Liver (tissue), 10 donors: ENCODE measurements at places on chromosomes 2 and 18. TPM values are rescaled to one million over a fixed set of nuclear protein-coding genes. Genes with fewer than 3 reads are reported as not detected.

The EFR3B gene
- 0.33 TPM for total RNA-seq

DNA sequence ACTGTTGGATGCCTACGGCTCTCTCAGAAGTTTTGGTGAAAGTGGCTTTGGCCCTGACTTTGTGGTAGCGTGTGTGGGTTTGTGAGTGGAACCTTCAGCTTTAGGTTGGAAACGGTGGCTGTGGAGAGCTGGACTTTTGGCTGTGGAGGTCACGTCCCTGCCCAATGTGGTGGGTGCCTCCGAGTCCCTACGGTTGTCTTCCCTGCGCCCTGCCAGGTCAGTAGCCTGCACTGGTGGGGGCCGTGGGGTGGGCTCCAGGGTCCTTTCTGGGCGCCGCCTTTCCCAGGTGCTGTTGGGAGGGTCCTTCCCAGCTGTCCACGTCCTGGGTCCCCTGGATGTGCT, 11.1 kb downstream of the COLEC11 start:
- H3K27me3 ChIP-seq: no peaks in the 10 kb centered on the region
- H3K27ac ChIP-seq: peak overlapping the region; percentile 66
- no peak overlapping the region for H3K4me3 ChIP-seq

DNA sequence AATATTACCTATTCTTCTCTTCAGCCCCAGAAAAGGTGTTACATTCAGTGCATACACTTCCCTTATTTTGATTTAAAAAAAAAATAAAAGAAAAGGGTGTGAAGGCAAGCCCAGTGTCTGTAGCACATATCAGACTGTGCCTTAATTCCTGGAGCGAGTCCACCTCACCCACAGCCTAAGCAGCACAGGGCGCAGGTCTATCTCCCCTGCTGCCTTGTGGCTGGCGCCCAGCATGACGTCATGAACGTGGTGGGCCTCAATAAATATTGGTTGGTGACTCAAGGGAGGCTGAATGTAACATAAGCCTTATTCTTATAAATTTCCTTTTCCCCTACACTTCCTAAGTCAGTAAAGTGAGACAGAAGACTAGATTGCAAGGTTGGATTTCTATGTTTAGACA, 26.4 kb downstream of the ST3GAL5 start:
- no peaks in the 10 kb centered on the region for H3K4me1 ChIP-seq
- H3K4me3 ChIP-seq: no peak overlapping the region
- H3K27ac ChIP-seq: no peak overlapping the region
- H3K27me3 ChIP-seq: no peaks in the 10 kb centered on the region
- no peak for DNase-seq

DNA sequence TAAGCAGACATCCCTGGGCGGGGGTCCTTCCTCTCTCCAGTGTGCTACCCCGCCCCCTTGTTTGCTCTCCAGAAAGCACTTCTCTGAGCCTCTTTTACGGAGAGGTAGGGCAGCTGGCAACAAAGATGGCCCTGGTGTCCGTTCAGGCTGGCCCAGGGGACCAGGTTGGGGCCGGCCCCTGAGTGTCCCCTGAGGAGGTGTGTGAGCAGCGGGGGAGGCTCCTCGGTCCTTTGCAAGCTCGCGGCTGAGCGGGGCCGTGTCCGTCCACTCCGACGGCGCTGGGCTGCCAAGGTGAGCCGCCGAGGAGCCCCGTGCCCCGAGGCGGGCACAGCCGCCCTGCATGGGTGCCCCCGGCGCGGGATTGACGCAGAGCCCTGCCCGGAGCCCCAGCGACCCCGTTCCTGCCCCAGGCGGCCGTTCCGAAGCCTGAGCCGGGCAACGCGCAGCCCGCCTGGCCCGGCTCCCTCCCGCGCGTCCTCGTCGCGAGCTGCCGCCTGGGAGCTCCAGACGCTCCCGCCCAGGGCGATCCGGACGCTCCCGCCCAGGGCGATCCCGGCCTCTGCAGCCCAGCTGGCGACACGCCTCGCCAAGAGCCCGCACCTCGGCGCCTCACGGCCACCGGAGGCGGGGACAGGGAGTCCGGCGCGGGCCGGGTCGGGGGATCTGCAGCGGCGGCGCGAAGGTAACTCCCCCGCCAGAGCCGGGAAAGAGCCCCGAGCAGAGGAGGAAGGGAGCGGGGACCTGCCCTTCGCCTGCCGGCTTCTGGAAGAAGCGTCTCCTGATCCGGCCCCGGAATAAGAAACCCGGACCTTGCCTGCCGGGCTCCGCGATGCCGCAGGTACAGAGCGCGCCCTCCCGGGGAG, at the start of gene PROKR1:
PROKR1 (plus strand) TSS at position 569 of the 863 bp plus-strand sequence. CDS start 2,243 bp downstream, outside the sequence.
- peak; percentile 43 for DNase-seq
- no peak within 1 kb of the TSS for H3K27ac ChIP-seq
- no peaks in the 10 kb centered on the region for H3K27me3 ChIP-seq
- H3K4me3 ChIP-seq: no peak within 1 kb of the TSS
- peaks cover 11% of the 10 kb centered on the region for H3K4me1 ChIP-seq
- no peaks in the 10 kb centered on the region for H3K36me3 ChIP-seq
